Mucosa of descending colon (tissue), 3 donors: ENCODE measurements at places on chromosomes 16 and 17. TPM values are rescaled to one million over a fixed set of nuclear protein-coding genes. Genes with fewer than 3 reads are reported as not detected.

DNA sequence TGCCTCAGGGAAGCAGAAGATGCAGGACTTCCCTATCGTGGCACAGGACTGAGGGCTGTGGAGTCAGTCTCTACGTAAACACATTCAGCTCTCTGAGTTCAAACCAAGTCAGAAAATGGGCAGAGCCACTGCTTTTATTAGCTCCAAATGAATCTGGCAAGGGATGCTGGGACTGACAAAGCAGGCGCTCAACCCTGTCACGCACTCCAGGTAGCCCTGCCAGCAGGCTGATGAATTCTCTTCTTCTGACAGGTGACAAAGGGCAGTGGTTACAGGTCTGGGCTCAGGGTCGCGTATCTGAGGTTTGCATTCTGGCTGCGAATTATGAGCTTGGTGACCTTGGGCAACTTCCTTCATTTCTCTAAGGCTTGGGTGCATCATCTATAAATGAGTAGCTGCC lies 9.4 kb downstream of the RPH3AL start:
- peak; percentile 17 for DNase-seq

- no peak for DNase-seq
Observed at GRCh38 chr17:21392266-21392665, 16.1 kb downstream of the KCNJ12 start.

DNA sequence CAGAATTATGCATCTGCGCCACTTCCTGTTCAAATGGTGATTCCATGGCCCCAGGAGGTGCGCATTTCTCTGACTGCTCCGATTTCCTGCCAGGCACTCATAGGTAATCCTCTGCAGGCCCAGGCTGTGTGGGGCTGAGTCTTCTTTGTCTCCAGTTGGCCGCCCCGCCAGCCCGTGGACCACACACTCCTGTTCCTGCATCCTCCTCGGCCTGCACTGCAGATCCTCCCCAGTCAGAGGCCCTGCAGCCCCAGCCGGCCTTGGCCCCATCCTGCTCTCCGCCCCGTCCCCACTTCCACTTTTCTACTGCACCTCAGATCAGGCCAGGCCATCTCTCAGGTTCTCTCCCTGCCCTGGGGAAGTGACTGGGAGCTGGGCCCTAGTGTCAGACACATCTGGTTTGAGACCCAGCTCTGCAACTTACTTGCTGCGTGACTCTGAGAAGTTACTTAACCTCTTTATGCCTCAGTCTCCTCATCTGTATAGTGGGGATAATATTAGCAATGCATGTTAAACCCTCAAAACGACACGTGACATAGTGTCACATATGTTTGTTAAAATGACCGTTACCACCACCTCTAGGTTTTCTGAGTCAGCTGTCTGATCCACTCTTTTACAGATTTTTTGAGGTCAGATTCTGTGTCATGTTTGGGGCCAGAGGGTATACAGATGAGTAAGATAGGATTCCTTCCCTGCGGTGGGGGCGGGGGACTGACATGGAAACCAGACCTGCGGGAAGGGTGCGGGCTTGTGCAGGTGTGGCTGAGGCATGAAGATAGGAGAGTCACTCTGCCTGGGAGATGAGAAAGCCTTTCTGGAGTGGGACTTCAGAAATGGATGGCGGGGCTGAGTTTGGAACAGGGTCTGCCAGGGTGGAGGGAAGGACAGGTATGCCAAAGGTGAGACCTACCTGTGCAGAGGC lies 12.8 kb downstream of the RAB11FIP4 start:
- DNase-seq: peak; percentile 15

GRCh38 chr16:17520561-17520960 lies 49.8 kb upstream of the XYLT1 start:
- DNase-seq: no peak

DNA sequence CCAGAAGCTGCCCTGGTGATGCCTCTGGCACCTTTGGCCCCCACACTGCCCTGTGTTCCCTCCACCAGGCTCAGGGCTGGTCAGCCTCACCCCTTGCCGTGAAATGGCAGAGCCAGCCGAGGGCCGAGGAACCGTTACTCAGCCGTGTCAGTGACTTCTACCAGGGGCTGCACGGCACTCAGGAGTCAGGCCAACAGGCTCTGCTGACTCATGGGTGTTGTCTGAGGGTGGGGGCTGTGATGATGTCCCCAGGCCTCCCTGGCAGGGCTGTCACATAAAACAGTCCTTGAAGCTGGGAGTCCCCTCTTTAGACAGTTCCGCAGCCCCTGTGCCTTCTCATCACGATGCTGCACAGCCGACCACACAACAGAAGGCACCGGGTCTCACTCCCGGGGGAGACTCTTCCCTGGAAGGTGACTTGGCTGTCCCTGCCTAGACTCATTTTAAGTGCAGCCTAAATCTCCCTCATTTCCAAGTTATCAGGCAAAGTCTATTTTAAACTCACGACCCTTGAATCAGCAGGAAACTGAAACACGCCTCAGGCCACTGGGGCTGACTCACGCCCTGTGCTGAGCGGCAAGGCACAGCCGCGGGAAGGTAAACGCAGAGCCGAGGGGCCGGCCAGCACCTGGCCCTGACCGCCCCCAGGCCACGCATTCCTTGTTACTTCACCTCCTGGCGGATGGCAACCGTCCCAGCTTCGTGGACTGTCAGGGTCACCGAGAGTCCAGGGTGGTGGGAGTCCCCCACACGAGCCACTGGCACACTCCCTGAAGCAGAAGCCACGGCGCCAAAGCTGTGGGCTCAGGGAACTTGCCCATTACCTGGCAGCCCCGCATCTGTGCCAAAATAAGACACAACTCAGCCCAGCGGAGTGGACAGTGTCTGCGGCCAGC lies 102.6 kb downstream of the ZNF778 start:
- DNase-seq: peak; percentile 74

DNA sequence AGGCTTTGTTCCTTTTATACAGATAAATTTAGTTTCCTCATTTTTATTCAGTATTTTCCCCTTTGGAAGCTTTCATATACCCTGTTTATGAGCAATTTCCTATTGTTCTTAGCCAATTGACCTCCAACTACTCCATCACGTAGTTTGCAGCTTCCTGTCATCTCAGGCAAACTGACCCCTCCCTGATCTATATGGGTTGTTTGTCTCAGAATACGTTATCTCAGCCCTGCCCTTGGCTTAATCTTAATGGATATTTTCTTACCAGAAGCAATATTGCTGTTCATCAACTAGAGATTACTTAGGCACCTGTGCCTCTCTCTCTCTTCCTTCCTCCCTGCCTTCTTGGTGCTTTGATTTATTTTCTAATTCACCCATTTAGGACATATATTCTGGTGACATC lies 81.2 kb downstream of the ZNF18 start:
- DNase-seq: no peak

- no peak for DNase-seq
Observed at GRCh38 chr16:13351601-13352217, 450.3 kb downstream of the SHISA9 start.

GRCh38 chr17:57197466-57198071 lies 58.8 kb upstream of the MSI2 start:
- DNase-seq: no peak

- no peak for DNase-seq
Observed at GRCh38 chr16:61946019-61946418, 90.2 kb downstream of the CDH8 start.

DNA sequence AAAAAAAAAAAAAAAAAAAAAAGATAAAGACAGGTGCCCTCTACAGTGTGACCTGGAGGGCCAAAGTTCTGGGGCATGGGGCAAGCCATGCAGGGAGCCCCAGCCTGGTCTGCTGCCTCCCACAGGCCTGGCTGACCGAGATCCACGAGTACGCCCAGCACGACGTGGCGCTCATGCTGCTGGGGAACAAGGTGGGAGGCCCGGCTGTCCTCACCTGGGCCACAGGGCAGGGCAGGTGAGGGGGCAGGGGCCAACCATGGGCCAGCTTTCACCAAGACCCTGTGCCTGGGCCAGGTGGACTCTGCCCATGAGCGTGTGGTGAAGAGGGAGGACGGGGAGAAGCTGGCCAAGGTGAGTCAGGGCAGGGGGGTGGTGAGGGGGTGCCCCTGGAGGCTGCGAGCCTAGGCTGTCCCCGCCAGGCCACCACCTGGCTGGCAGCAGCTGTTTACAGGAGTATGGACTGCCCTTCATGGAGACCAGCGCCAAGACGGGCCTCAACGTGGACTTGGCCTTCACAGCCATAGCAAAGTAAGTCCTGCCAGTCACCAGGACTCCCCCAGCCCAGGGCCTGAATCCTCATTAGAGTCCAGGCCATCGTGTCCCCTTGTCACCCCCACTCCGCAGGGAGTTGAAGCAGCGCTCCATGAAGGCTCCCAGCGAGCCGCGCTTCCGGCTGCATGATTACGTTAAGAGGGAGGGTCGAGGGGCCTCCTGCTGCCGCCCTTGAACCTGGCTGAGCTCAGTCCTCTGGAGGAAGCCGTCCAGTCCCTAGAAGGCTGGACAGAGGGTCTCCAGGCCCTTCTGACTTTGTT lies 2.7 kb upstream of the TRAF7 start:
- DNase-seq: peak; percentile 45

- no peak for DNase-seq
Observed at GRCh38 chr16:17168181-17168580, 302.6 kb downstream of the XYLT1 start.

GRCh38 chr16:10678655-10679054 lies 16.1 kb downstream of the TEKT5 start:
- DNase-seq: no peak

- no peak for DNase-seq
Observed at GRCh38 chr16:5917436-5918195, 820.0 kb upstream of the EEF2KMT start.

DNA sequence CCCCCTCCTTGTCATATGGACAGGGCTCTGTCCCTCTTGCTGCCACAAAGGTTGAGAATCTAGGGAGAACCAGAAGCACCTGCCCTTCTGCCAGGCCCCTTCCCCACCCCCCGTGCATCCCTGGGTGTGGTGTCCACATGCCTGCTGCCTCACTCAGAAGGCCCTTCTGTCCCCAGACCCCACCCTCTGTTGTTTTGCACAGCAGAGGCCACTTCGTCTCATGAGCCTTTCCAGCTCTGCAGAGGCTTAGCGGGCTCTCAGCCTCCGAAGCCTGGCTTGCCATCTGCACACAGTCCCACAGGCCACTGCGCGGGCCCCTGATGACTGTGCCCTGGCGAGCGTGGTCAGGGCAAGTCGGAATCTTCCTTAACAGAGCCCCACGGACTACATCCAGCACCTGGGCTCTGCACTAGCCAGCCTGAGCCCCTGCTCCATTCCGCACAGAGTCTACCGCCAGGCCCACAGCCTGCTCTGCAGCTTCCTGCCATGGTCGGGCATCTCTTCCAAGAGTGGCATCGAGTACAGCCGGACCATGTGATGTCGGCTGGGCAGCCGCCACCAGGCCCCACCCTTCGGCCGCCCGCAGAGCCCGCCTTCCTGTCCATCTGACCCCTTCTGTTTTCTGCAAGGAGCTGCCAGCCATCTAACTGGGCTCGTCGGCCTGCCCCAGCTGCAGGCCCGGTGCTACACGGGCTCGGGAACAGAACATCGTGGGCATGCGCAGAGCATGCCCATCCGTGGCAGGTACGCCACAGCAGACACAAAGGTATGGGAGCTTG lies 10.8 kb downstream of the C16orf90 start:
- DNase-seq: peak; percentile 39

DNA sequence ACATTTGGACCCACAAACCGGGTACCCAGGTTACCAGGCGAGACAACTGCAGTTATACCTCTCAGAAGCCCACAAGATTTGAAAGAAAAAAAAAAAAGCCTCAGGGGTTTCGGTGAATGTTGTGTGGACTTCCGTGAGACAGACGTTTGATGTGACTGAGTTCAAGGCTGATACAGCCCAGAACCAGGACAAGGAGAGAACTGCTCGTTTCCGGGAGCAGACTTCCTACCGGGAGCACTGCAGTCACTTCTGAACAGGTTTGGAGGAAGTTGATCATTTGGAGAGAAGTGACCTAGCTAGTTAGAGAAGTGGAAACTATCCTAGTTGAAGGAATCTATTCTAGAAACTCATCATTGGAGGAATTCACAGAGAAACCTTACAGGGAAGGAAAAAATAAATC lies 847 bp downstream of the CKLF start:
- DNase-seq: peak; percentile 47

GRCh38 chr16:11964761-11965551 lies at the start of gene TNFRSF17:
TNFRSF17 (plus strand) TSS chr16:11965210; CDS start chr16:11965325, 115 bp downstream.
- no peak for DNase-seq

GRCh38 chr17:77854083-77854758 lies 104.3 kb upstream of the TNRC6C start:
- no peak for DNase-seq

GRCh38 chr17:29526322-29526721 lies 40.5 kb downstream of the ABHD15 start:
- DNase-seq: no peak

DNA sequence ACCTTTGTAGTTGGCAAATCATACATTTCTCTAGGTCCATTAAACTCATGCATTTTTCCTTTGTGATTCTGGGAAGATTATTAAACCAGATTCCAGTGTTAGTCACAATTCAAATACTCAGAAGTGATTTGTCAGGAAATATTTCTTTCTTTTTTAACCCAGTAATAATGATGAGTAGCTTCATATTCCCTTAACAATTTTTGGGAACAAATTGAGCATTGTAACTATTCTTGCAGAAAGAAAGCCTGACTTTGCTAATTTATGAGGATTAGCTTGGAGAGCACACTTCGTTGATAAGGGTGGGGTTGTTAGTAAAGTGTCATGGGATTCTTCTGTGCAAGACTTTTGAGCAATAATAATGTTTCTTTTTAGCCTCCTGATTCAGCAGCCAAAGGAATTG lies 18.7 kb upstream of the KRT24 start:
- DNase-seq: no peak

DNA sequence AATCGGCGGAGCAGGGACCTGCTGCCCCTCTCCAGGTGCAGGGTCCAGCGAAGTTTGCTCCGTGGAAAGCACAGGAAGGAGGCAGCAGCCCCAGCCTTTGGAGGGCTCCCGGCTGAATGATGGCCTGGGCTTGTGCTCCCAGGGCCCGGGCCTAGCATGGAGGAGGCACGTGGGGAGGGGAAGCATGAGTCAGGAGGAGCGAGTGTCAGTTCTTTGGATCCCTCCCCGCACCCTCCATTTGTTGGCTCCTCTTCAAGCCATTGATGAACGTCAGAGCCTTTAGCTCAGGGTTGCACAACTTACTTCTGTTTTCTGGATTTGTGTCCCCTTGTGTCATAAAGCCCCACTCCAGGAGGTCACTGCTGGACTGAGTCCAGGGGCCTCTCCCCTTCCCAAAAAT lies 25.8 kb downstream of the TTYH2 start:
- peak; percentile 36 for DNase-seq

GRCh38 chr16:89197633-89198416 lies 2.5 kb downstream of the SLC22A31 start:
- peak; percentile 19 for DNase-seq

- DNase-seq: no peak
Observed at GRCh38 chr16:86713021-86713631, 134.8 kb downstream of the FOXL1 start.

GRCh38 chr17:50064253-50065001 lies 8.5 kb downstream of the ITGA3 start:
- peak; percentile 53 for DNase-seq

- no peak for DNase-seq
Observed at GRCh38 chr16:85173146-85173980, 61.1 kb upstream of the CIBAR2 start.

HAS3 gene
- total RNA-seq: 19.4 TPM

ANKRD40CL gene
- 32.2 TPM for total RNA-seq

NOD2 gene
- total RNA-seq: 2.4 TPM

VMO1 gene
- 2.3 TPM for total RNA-seq

ZMYND15 gene
- total RNA-seq: 1.2 TPM

ZG16 gene
- total RNA-seq: 196 TPM

NPIPB5 gene
- total RNA-seq: 405 TPM

ZNF287 gene
- total RNA-seq: 0.96 TPM
